ENCODE measurements at places on chromosomes 16 and 17.

DNA sequence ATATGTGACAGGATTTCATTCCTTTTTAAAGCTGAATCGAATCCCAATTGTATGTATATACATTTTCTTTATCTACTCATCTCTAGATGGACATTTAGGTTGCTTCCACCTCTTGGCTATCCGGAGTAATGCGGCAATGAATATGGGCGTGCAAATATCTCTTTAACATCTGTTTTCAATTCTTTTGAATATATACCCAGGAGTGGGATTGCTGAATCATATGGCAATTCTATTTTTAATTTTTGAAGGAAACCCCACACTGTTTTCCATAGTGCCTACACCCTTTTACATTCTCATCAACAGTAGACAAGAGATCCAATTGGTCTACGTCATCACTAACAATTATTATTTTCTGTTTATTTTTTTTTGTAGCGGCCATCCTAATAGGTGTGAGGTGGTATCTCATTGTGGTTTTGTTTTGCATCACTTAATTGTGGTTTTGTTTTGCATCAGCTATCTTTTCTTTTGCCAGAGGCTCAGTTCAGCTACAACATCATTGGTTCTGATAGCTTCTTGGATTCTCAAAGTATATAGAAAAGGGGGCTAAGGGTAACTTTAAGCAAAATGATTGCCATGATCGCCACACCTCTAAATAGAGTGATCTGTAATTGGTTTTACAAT, 25.6 kb upstream of the MAP2K6 start:
- DNase-seq, result no peak

GRCh38 chr17:59827721-59828477, 64.8 kb downstream of the TUBD1 start:
- DNase-seq, result no peak

GRCh38 chr16:71920658-71921057, 25.3 kb downstream of the IST1 start:
- no peak for DNase-seq

DNA sequence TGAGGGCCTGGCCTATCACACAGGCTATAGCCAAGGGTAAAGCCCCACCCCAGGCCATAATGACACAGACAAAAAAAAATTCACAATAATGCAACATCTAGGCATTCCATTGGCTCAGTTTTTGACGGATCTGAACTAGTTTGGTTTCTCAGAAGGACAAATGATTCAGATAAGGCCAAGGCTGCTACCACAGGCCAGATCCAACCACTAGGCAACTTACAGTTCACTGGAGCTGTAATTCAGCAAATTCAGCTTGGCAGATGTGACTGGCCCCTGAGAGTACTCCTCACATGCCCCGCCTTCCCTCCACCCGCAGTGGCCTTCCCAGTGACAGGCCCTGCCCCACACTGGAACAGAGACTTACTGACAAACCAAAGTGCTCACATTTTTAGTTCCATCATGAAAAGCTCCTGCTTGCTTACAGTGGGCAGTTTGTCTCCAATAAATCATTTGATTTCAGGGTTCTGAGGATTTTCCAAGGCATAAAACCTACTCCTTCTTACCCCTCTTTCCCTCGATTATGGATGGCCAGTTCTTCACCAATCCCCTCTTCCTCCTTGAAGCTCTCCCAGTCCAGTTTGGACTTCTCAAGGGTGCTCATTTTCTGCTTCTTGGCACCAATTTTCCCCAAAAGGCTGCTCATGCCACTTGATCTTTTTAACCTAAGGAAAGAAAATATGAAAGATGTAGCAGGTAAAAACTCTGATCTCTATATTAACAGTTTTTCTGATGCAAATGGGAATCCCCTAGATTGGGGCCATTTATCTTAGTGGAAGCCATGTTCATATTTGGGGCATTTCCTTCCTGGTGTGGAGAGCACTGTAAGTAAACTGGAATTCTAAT, 53.3 kb upstream of the BCAR1 start:
- no peak for DNase-seq

DNA sequence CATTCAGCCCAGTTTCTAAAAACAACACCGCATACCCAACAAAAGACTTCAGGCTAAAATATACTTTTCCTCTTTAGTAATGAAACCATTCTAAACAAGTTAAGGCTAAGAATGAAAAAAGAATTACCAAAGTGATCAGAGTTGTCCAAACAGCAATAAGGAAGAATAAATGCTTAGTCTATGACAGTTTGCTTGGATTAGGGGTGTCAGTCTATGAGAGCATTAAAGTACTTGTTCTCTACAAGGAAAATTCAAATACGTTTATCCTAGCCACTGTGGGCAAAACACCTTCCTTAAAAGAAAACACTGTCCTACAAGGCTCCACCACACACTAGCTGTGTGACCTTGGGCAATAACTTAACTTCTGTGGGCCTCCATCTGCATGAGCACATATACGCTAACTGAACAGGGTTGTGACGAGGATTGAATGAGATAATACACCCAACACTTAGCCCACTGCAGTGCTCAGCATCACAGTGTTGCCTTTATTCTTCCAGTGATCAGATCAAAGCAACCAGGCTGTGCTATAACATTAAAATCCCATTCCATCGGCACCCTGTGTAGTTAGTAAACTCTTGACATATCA, 53.6 kb downstream of the TEX2 start:
- no peak for DNase-seq

DNA sequence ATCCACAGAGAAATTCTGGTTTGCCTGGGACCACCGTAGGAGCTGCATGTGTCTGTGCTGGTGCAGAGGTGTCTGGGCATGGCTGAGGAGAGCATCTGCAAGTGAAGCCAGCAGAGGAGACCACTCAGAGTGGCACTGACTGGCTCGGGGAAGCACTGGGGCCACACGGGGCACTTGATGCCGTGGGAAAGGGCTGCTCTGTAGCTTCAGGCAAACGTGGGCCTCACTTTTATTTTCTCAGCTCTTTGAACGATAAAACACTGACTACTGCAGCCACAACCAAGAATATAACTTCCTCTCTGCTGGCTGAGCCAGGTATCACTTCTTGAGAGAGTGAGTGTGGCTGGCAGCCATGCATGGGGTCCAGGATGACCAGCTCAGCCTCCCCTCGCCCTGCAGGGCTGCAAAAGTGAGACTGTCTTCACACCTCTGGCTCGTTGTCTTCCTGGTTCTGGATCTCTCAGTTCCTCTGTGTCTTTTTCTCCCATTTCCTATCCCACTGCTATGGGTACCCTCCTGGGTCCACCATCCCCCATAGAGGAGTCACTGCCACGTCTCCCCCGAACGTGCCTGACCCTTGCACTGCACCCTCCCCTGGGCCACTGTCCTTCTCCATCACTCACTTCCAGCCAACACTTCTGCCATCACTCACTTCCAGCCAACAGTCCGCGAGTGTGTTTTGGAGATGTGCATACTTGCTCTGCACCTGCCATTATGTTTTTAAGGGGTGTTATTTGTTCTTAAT, 201.4 kb upstream of the CHMP6 start:
- no peak for DNase-seq

GRCh38 chr17:19388791-19389785, 2.1 kb upstream of the MFAP4 start:
- no peak for DNase-seq

DNA sequence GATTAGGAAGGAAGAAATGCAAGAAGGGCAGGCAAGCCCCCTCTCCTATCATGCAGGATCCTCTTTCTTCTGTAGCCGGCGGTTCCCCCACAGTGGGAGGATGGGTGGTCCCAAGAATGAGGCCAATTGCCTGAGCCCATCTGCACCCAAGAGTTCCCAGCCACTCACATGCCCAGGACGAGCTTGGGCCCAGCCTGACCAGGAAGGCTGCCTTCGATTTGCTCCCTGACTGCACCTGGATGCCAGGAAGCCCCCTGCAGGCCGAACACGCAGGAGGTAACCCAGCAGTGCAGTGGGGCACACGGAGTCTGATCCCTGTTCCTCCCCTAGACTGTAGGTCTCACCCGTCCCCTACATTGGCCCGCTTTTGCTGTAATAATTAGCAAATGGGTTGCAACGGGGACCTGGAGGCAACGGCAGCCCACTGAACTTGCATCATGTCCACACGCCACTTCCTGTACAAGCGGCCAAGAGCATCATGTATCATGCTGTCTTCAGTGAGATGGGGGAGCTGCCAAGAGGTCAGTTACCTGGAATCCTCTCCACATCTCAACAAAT, 67.5 kb downstream of the AMFR start:
- DNase-seq, result no peak

- DNase-seq, result no peak
Observed at GRCh38 chr16:53852678-53853077, 148.7 kb downstream of the FTO start.

DNA sequence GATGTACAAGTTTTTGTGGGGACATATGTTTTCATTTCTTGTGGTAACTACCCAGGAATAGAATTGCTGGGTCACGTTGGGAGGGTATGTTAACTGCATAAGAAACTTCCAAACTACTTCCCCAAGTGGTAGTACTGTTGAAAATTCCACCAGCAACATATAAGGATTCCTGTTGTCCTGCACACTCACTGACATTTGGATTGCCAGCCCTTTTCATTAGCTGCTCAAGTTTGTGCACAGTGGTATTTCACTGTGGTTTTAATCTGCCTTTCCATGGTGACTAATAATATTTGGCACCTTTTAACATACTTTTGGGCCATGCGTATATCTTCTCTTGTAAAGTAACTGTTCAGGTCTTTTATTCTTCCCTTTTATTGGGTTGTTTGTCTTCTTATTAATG, 103.3 kb downstream of the GNAO1 start:
- DNase-seq, result no peak

GRCh38 chr16:86033016-86033474, 134.1 kb downstream of the IRF8 start:
- no peak for DNase-seq

- DNase-seq, result no peak
Observed at GRCh38 chr17:79946352-79947231, 89.1 kb downstream of the TBC1D16 start.

DNA sequence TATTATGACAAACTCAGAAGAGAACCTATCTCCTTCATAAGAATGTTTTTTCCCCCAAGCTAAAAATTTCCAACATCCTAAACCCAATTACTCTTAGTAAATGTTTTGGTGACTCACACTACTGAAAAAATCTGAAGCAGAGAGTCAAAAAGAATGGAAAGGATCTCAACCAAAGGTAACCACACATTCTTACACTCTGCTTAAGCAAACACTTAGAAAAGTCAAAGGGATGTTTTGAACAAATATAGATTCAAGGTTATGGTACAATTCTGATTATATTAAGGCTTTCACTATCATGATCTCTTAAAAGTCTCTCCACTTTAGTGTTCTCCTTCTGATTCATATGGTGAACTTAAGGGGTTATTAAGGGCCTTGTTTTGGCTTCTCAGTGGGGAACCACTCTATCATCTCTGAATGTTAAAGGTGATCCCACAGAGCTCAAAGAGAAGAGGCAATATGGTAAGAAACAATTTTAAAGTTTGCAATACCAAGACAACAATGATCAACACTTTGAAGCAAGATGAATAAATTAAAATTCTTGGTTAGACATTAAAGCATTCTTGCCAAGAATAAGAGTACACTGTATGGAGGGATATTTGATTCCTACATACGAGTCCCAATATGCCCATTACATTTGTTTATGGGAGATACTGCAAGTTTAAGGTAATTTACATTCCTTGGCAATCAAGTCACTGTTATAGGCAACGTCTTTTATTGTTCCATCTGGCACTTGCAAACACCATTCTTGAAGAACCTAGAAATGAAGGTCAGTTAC, 69.2 kb downstream of the CDC27 start:
- DNase-seq, result no peak

DNA sequence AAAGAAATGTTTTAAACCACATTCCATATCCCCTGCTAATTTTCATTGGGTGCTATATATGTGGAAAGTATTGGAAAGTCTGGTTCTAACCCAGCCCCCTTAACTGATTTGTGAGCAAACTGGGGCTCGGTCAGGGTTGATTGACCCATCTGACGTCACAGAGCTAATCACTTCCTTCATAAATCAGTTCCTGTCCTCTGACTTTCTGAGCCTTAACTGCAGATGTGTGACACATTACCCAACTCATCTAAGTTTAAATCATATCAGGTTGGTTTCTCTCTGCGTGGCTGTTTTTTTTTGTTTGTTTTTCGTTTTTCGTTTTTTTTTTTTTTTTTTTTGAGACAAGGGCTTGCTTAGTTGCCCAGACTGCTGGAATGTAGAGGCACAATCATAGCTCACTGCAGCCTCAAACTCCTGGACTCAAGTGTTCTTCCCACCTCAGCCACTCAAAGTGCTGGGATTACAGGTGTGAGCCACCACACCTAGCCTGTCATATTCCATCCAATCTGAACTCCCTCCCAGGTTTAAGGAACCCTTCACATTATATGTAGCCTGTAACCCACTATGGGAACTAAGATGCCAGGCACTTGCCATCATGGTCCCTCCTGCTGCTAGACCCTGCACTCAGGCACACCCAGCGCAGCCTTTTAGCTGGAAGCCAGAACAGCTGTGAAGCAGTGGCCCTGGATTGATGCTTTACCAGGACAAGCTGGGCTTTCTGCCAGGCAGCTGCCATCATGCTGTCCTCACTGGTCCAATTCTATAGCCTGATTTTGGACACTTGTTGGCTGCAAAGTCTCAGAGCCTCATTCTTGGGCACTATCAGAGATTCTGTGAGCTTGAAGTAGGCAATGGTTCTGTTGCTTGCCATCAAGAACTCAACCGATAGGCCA, 6.9 kb upstream of the BPTF start:
- DNase-seq, result no peak

DNA sequence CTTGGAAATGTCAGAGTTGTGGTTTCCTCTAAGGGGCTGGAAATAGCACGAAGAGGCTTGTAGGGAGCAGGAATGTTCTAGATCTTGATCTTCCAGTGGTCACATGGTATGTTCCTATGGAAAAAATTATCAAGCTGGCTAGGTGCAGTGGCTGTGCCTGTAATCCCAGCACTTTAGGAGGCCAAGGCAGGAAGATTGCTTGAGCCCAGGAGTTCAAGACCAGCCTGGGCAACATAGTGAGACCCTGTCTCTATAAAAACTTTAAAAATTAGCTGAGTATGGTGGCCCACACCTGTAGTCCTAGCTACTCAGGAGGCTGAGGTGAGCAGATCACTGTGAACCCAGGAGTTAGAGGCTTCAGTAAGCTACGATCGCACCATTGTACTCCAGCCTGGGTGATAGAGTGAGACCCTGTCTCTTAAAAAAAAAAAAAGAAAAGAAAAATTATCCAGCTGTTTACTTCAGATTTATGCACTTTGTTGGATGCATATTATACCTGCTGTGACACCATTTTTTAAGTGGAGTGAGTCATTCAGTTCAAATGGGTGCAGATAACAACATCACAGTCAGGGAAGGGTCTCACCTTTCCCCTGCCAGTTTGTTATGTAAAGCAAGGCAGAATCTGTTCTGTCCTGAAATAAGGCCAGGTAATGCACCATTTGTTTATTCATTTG, 65.7 kb upstream of the LYRM9 start:
- no peak for DNase-seq

- no peak for DNase-seq
Observed at GRCh38 chr17:59530531-59530930, 34.9 kb upstream of the DHX40 start.

Measured in Kasumi-1 (cell line).